ENCODE measurements at places on chromosomes 12 and 14.

DNA sequence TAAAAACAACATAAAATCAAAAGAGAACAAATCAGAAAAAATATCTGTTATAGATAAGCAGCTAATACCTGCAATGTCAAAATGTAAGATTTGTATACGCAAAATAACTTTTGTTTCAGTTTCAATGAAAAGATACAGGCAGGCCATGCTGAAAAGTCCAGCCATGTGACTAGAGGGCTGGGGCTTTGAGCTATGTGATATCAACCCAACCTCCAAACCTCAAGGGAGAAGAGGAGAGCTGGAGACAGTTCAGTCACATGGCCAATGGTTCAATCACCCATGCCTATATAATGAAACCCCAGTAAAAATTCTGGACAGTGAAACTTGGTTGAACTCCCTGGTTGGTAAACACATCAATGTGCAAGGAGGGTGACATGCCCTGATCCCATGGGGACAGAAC is 5.3 kb downstream of the COX16 start:
- DNase-seq, result no peak

DNA sequence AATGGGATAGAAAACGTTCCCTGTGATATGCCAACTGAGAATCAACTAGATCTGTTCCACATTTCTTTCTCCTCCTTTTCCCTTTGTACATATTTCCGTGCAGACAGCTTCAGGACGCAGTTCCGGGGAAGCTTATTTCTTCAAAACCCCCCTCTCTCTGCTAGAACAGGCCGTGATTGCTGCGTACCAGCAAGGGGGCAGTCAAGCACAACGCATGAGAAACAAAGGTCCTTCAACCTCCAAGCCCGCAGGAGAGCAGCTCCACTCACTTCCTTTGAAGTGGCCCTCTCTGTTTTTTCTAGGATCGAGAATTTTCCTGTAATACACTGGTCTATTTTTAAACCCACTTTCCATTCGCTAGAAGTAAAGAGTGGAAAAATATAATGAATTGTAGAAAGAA is 80.8 kb downstream of the ZNF664 start:
- DNase-seq, result peak; percentile 65

GRCh38 chr12:106332536-106332935 is 25.0 kb upstream of the POLR3B start:
- DNase-seq, result no peak

DNA sequence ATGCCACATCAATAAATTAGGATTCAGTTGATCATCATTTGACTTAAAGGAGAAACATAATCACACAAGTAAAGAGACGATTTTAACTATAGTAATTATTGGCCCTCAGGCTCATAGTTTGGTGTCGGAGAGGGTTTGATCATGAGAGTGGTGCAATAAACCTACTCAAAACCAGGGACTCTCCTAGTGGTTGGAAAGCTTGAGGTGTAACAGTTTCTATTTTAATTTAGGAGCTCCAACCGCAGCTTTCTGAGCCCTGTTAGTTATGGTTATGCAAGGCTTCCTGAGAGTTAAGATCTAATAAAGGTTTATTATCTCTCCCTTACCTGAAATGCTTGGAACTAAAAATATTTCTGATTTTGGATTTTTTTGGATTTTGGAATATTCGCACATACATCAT is 36.4 kb downstream of the TMTC2 start:
- no peak for DNase-seq

DNA sequence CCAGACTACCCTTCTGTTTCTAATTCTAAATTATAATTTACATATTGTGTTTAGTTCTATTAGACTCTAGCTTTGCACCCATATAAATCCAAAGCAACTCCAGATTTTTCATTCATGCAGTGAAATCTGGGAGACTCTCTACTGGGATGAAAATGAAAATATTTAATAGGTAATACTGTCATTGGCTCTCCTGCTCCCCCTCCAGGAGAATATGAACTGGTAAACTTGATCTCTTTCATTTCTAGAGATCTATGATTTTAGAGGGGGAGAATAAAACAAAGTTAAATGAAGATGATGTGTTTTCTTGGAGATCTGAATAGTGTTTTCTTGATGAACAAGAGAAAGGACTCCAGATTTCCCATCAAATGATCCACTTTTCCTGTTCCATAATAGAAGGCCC is 104.3 kb upstream of the TMCC3 start:
- no peak for DNase-seq

GRCh38 chr14:91354979-91355685 is 62.5 kb downstream of the CCDC88C start:
- DNase-seq, result no peak

DNA sequence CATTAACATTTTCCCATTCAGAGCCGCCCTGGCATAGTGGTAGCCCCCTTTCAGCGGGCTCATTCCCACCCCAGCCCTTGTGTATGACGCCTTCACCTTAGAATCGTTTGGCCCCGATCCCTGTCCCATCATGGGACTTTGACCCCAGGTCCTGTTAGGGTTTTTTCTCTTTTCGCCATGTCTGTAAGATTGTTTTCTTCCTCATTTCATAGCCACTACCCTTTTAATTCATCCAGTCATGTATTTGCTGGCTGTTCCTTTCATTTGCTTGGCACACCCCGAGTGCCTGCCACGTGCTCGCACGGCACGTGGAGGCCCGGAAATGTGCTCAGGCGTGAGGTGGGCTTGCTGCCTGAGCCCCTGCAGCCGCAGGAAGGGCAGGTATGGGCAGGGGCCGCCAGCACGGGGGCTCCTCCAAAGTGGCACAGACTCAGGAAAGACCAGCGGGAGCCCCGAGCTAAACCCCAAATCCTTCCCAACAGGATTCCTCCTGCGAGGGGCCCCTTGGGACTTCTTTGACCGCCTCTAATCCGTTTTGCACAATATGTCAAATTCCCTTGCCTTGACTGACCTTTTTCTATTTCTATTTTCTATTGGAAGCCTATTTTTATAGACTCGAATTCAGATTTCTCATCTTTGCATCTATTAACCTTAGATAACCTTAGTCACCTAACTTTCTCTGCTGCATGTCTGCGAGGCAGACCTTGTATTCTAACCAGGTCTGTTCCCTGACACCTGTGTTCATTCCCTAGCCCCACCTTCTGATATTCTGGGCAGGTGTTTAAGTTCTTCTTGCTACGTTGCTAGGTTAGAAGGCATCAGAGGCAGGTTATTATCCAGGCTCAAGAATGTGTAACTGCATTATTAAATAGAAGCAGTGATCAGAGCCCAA is 114.8 kb downstream of the EML1 start:
- DNase-seq, result no peak

DNA sequence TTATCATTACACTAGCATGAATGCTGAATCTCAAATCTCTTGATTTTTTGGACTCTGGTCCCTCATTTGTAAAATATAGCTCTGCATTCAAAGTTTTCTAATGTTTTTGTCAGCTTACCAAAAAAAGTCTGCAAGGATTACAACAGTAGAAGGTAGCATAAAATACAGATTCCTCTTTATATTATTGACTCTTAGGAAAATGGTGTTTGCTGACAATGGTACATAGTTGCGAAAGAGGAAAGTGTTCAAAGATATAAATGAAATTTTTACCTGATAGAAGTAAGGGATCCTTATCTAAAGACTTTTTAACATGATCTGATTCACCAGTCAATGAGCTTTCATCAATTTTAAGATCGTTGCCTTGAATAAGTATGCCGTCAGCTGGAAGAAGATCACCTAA is 74.1 kb downstream of the ATP2B1 start:
- DNase-seq, result no peak

DNA sequence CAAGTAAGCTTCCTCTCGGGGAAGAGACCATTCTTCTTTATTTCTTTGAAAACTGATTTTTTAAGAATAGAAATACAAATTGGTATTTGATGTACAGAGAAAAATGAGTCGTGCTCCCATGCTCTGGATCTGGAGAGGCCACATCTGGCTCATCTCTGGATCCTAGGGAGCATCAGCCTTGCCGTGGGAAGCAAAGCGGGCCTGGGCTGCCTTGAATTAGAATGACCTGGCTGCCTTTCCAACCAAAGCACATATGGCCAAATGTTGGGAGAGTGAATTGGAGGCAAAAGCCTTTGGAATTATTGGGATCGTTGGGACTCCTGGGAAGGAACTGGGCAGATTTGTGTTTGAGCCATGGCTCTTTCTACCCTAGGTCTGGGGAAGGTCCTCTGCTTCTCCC is 80.0 kb downstream of the SLC25A47 start:
- no peak for DNase-seq

- no peak for DNase-seq
Observed at GRCh38 chr12:65672441-65672840, 151.8 kb upstream of the HMGA2 start.

- DNase-seq, result no peak
Observed at GRCh38 chr12:132579744-132580143, 30.6 kb downstream of the LRCOL1 start.

GRCh38 chr14:69086537-69086936 is 66.4 kb downstream of the DCAF5 start:
- no peak for DNase-seq

- no peak for DNase-seq
Observed at GRCh38 chr14:52033101-52033642, 35.7 kb downstream of the NID2 start.

- DNase-seq, result peak; percentile 52
Observed at GRCh38 chr12:65695113-65695865, 129.0 kb upstream of the HMGA2 start.

GRCh38 chr12:58934528-58934927 is 14.2 kb upstream of the LRIG3 start:
- no peak for DNase-seq

DNA sequence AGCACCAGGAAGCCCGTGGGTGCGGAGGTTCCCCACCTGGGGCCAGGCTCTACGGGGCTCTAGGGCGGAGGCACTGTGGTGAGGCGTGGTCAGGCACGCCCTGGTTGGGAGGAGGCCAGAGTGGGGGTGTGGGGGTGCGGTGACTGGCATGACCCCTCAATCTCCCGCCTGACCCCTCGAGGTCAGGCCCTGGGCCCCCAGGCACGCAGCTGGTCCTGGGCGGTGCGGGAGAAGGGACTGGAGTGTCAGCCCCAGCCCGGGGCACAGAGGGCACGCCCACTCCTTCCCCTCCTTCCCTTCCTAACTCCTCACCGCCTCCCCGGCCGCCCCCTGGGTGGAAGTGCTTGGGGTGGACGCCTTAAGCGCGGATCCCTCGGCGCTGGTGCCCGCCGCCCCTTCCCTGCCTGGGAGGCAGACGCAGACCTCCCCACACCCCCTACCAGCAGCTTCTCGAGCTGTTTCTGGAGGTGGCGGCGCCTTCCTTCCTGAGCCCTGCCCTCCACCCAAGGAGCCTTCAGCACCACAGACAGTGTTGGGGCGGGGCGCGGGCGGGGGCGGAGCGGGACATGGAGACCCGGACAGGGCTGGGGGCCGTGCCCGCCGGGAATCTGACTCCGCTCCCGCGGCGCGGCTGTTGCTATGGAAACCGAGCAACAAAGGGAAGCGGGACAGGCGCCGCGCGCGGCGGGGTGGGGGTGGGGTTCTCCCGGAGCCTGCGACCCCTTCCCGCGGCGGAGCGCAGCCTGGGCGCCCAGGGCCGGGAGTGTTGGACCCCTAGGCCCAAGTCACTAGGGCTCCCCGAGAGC is 741 bp upstream of the CRIP2 start:
- peak; percentile 81 for DNase-seq

- DNase-seq, result peak; percentile 58
Observed at GRCh38 chr14:85439696-85440328, 90.1 kb upstream of the FLRT2 start.

DNA sequence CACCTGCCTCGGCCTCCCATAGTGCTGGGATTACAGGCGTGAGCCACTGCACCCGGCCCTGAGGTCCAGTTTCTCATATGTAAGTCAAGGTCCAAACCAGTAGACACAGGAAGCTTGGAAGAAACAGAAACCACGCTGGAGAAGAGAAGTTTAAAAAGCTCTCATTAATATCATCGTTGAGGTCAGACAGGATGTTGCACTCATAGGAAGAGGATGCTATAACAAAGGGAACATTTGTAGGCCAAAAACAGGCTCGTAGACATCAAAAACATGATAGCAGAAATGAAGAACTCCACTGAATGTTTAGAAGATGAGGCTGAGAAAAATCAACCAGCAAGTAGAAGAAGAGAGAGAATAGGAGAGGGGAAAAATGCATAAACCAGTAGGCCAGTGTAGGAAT is 46.8 kb downstream of the ACACB start:
- no peak for DNase-seq

GRCh38 chr12:121797937-121798786 is 4.7 kb upstream of the RHOF start:
- no peak for DNase-seq

GRCh38 chr12:12592930-12593329 is 18.7 kb upstream of the CREBL2 start:
- peak; percentile 38 for DNase-seq

DNA sequence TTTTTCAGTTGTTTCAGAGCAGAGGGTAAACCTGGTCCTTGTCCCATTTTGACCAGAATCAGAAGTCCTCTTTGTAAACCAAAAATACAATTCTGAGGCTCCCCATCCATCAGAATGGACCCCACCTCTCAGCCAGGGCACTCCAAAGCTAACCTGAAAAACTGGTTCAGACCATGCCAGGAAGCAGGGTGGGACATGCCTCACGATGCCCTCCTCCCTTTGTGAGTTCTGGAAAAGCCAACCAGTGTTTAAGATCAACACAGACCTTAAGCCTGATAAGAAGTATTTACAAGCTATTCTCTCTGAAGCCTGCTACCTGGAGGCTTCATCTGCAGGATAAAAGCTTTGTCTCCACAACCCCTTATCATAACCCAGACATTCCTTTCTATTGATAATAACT is 35.4 kb downstream of the TNFAIP2 start:
- no peak for DNase-seq

DNA sequence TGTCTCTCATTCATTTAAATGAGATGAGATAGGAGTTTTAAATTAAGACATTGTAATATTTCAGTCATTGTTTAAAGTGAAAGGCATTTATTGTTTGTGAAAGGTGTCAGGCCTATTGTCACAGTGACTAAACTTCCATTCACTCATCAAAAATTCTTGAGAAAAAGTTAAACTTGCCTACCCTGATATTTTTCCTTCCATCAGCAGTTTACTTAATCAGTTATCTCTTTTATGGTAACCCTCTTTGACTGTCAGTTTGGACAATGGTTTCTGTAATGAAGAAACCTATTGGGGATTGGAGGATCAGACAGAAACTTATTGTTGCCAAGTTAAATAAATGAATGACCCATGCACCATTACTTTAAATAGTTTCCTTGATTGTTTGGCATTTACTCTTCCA is 241.6 kb downstream of the NUBPL start:
- no peak for DNase-seq

- no peak for DNase-seq
Observed at GRCh38 chr12:96073346-96074330, 38.3 kb upstream of the LTA4H start.

DNA sequence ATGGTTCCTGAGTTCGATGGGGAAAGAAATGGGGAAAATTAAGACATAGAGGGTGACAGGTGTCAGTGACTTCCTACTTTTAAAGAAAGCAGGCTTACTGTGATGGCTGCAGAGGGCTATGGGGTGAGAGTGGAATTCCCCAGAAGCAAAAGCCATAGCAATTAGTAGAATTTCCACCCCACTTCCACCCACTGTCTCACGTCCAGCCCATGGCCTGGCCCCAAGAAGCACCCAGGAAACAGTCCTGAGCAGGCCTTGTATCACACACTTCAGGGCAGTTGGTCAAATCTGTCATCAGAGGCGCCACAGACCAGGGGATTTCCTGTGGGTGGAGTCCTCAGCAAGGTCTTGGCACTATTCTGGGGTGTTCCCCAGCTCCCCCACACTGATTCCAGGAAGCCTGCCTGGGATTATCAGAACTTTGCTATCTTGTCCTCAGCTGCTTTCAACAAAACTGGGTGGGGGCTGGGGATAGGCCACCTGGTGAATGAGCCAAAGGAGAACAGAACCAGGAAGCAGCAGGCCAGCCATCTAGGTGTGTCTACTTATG is 120.1 kb upstream of the CCND2 start:
- DNase-seq, result no peak
